CD4-positive, alpha-beta T cell (primary cell): ENCODE measurements at places on chromosomes 16 and 17.

GRCh38 chr16:69443927-69444631, 19.7 kb downstream of the CYB5B start:
- no peaks in the 10 kb centered on the region for H3K27me3 ChIP-seq
- peak overlapping the region; percentile 73 for H3K27ac ChIP-seq
- DNase-seq, result peak; percentile 18
- H3K36me3 ChIP-seq, result peaks cover 23% of the 10 kb centered on the region
- H3K4me3 ChIP-seq, result peak overlapping the region; percentile 32
- peaks cover 23% of the 10 kb centered on the region for H3K4me1 ChIP-seq

DNA sequence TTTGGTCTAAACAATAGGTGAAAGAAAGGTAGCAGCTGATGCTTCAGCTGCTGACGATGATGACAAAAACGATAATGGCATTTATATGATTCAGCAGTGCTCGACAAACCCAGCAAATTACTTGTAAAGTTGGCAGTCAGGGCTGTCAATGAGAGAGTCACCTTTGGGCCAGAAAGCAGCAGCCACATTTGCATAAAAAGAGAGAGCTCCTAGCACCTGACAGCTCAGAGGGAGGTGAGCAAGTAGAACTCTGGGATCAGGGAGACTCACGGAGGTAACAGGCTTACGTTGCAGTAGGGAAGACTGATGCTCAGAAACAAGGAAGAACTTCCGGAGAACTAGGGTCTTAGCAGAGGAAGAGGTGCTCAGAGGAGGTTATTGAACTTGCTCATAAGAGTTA, 291.9 kb upstream of the ZFHX3 start:
- H3K27ac ChIP-seq, result no peak overlapping the region
- no peaks in the 10 kb centered on the region for H3K36me3 ChIP-seq
- no peaks in the 10 kb centered on the region for H3K4me1 ChIP-seq

- H3K36me3 ChIP-seq, result no peaks in the 10 kb centered on the region
- H3K27me3 ChIP-seq, result no peaks in the 10 kb centered on the region
- DNase-seq, result no peak
- H3K27ac ChIP-seq, result no peak overlapping the region
- no peaks in the 10 kb centered on the region for H3K4me1 ChIP-seq
- no peak overlapping the region for H3K4me3 ChIP-seq
Observed at GRCh38 chr17:58960068-58960467, 146.6 kb downstream of the TRIM37 start.

GRCh38 chr16:83266848-83267553, 540.8 kb upstream of the HSBP1 start:
- no peaks in the 10 kb centered on the region for H3K27me3 ChIP-seq
- no peak overlapping the region for H3K27ac ChIP-seq
- DNase-seq, result no peak

DNA sequence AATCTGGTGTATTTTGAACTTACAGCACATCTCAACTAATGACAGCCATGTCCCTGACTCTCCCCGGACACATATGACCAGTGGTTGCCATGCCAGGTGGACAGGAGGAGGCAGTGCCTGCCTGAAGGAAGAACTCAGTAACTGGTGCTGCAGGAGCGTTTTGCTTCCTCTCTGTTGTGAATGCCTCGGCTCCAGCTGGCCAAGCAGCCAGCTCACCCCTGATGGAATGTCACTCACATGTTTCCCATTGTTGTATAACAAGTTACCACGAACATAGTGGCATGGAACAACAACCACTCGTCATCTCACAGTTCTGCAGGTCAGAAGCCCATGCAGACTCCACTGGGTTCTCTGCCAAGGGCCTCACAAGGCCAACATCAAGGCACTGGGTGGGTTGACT, 20.1 kb upstream of the IRF8 start:
- H3K4me1 ChIP-seq, result no peaks in the 10 kb centered on the region
- no peak for DNase-seq
- no peak overlapping the region for H3K27ac ChIP-seq
- no peaks in the 10 kb centered on the region for H3K27me3 ChIP-seq

DNA sequence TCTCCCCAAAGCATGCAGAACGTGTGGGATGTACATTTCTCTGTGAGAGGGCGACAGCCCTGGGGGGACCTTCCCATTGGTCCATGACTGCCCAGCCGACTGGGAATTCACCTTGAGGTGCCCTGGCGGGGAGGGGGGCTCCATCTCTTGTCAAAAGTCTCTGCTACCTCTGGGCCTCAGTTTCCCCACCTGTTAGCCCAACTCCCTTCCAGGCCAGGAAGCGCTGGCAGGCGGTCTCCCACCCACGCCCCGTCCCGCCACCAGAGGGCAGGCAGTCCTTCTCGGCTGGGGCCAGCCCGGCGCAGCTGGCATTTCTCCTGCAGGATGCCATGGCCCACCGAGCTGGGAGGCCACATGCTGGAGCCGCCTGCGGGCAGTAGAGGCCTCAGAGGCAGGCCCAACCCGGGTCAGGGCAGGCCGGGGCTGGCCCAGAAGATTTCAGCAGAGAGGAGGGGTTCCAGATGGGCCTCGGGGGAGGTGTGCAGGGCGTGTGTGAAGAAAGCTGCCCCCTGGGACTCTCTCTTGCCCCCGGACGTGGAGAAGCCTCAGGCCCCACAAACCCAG, 16.6 kb downstream of the CD7 start:
- peak overlapping the region; percentile 5 for H3K4me3 ChIP-seq
- H3K4me1 ChIP-seq, result peaks cover 96% of the 10 kb centered on the region
- no peaks in the 10 kb centered on the region for H3K36me3 ChIP-seq
- peak overlapping the region; percentile 70 for H3K27ac ChIP-seq

GRCh38 chr16:22267764-22268163, 29.4 kb upstream of the POLR3E start:
- H3K4me1 ChIP-seq, result peaks cover 21% of the 10 kb centered on the region
- no peaks in the 10 kb centered on the region for H3K27me3 ChIP-seq
- H3K36me3 ChIP-seq, result peaks cover 16% of the 10 kb centered on the region

GRCh38 chr16:72066747-72067146, 3.7 kb downstream of the HPR start:
- H3K4me3 ChIP-seq, result no peak overlapping the region
- H3K36me3 ChIP-seq, result no peaks in the 10 kb centered on the region
- H3K27me3 ChIP-seq, result no peaks in the 10 kb centered on the region
- H3K4me1 ChIP-seq, result no peaks in the 10 kb centered on the region
- H3K27ac ChIP-seq, result no peak overlapping the region

DNA sequence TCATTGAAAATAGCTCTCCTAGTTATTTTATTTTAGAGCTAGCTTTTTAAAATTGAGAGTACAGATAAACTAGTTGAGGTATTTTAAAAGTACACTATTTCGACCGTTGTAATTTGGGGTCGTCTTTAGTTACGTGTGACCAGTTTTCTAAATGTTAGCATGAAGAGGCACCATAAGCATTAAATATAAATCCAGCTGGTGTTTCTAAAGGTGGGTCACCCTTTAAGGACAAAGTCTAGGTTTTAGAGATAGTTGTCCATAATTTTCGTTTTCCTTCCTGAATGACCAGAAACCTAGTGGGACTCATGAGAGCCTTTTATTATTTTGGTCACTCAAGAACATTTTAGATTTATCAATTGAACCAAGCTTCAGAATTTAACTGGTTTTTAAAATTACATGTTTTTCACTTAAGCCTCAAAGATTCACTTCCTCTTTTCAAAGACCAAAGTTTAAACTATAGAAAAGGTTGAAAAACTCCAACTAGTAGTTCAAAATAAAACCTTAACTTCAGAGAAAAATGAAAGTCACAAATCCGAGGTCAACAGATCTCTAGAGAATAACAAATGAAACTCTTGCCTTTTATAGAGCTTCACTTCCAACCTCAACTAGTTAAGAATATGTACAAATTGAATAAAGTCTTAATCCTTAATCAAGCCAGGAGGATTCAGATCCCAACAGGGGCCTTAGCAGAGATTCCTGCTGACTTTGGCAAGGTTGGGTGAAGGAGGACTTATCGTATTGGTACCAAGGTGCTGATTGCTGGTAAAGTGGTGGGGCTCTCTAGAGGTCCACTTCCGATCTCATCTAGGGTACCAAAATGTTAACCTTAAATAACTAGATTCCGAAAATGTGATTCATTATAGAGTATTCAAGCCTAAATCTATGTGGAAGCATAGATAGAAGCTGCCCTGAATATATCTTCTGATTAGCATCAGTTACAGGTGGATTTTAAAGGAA, 32.5 kb downstream of the PHKB start:
- H3K27me3 ChIP-seq, result no peaks in the 10 kb centered on the region
- peak overlapping the region; percentile 31 for H3K27ac ChIP-seq
- no peak overlapping the region for H3K4me3 ChIP-seq
- H3K4me1 ChIP-seq, result peaks cover 12% of the 10 kb centered on the region

- H3K27me3 ChIP-seq, result no peaks in the 10 kb centered on the region
- H3K27ac ChIP-seq, result no peak overlapping the region
- no peak overlapping the region for H3K4me3 ChIP-seq
- DNase-seq, result no peak
- H3K36me3 ChIP-seq, result no peaks in the 10 kb centered on the region
Observed at GRCh38 chr17:9968881-9969280, 63.8 kb upstream of the RCVRN start.

DNA sequence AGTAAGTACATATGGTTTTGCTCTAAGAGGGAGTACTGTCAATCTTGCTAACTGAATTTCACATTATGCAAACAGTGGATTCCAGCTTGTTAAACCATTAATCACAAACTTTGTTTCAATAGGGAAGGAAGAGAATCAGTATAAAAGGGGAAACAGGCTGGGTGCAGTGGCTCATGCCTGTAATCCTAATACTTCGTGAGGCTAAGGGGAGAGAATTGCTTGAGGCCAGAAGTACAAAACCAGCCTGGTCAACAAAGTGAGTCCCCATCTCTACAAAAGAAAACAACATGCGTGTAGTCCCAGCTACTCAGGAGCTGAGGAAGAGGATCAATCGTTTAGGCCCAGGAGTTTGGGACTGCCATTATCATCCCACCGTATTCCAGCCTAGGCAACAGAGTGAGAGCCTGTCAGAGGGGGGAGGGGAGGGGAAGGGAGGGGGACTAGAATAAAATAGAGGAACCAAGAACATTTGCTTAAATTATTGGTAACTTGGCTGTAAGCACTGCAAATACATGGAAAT, 65.7 kb downstream of the FBXL20 start:
- H3K27me3 ChIP-seq, result no peaks in the 10 kb centered on the region
- peak; percentile 5 for DNase-seq
- peaks cover 10% of the 10 kb centered on the region for H3K36me3 ChIP-seq
- H3K27ac ChIP-seq, result no peak overlapping the region

DNA sequence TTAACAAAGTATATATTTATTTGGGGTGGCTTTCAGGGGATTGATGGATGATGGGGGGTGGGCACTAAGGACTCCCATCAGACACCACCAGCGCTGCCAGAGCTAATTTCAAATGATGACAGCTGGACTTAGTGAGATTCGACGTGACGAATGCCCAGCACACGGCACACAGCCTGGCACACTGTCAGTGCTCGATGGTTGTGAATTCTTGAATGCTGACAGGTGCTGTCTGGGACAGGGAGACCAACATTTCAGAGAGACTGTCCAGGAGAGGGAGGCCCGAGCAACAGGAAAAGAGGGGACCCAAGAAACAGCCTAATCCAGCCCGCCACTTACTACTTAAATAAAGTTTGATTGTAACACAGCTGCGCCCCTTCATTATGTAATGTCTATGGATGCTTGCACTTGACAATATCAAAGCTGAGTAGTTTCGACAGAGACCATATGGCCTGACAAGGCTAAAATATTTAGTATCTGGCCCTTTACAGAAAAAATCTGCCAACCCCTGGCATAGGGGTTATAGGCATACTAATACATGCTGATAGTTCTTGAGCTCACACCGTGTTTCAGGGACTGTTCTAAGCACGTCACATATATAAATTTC, 6.2 kb upstream of the MPRIP start:
- no peaks in the 10 kb centered on the region for H3K27me3 ChIP-seq
- H3K4me1 ChIP-seq, result peaks cover 1% of the 10 kb centered on the region
- no peak for DNase-seq
- no peak overlapping the region for H3K27ac ChIP-seq
- no peak overlapping the region for H3K4me3 ChIP-seq

GRCh38 chr17:63910096-63910495, 962 bp downstream of the CSHL1 start:
- no peaks in the 10 kb centered on the region for H3K36me3 ChIP-seq
- H3K27ac ChIP-seq, result no peak overlapping the region
- peaks cover 9% of the 10 kb centered on the region for H3K4me1 ChIP-seq

- no peaks in the 10 kb centered on the region for H3K27me3 ChIP-seq
- H3K4me3 ChIP-seq, result no peak overlapping the region
- peaks cover 75% of the 10 kb centered on the region for H3K36me3 ChIP-seq
- peaks cover 5% of the 10 kb centered on the region for H3K4me1 ChIP-seq
- no peak overlapping the region for H3K27ac ChIP-seq
Observed at GRCh38 chr17:80393241-80393890, 21.6 kb upstream of the ENDOV start.

DNA sequence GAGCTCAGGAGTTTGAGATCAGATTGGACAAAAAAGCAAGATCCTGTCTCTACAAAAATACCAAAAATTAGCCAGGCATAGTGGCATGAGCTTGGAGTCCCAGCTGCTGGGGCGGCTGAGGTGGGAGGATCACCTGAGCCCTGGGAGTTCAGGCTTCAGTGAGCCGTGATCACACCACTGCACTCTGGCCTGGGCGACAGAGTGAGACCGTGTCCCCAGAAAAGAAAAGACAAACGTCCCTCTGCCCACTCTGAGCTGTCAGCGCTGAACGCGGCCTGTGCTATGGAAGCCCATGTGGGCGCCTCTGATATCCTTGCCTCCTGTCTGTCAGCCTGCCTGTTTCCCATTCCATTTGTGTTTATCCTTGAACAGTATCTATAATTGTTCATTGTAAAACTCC, 50.7 kb downstream of the FOXK2 start:
- no peaks in the 10 kb centered on the region for H3K4me1 ChIP-seq
- no peak for DNase-seq

- H3K4me3 ChIP-seq, result no peak overlapping the region
- H3K4me1 ChIP-seq, result peaks cover 31% of the 10 kb centered on the region
- no peak overlapping the region for H3K27ac ChIP-seq
- no peaks in the 10 kb centered on the region for H3K36me3 ChIP-seq
Observed at GRCh38 chr16:85301231-85301630, 189.0 kb upstream of the CIBAR2 start.

- no peak overlapping the region for H3K27ac ChIP-seq
- peaks cover 29% of the 10 kb centered on the region for H3K36me3 ChIP-seq
- H3K27me3 ChIP-seq, result no peaks in the 10 kb centered on the region
- no peak overlapping the region for H3K4me3 ChIP-seq
- peaks cover 7% of the 10 kb centered on the region for H3K4me1 ChIP-seq
Observed at GRCh38 chr17:74234486-74234885, 21.1 kb downstream of the TTYH2 start.

- no peaks in the 10 kb centered on the region for H3K36me3 ChIP-seq
- H3K4me3 ChIP-seq, result no peak overlapping the region
- DNase-seq, result peak; percentile 24
- H3K27ac ChIP-seq, result no peak overlapping the region
Observed at GRCh38 chr17:79981661-79982101, 54.0 kb downstream of the TBC1D16 start.

- H3K27ac ChIP-seq, result no peak overlapping the region
- H3K36me3 ChIP-seq, result no peaks in the 10 kb centered on the region
- no peaks in the 10 kb centered on the region for H3K27me3 ChIP-seq
Observed at GRCh38 chr16:78642621-78643285, 543.3 kb downstream of the WWOX start.

GRCh38 chr17:28763804-28764266, 20.0 kb downstream of the TRAF4 start:
- H3K4me1 ChIP-seq, result no peaks in the 10 kb centered on the region
- peak; percentile 76 for DNase-seq
- peaks cover 49% of the 10 kb centered on the region for H3K36me3 ChIP-seq
- H3K27me3 ChIP-seq, result no peaks in the 10 kb centered on the region
- no peak overlapping the region for H3K4me3 ChIP-seq

GRCh38 chr17:43952724-43953666, 745 bp downstream of the PYY start:
- peaks cover 46% of the 10 kb centered on the region for H3K27me3 ChIP-seq
- H3K4me1 ChIP-seq, result peaks cover 11% of the 10 kb centered on the region
- no peak for DNase-seq
- no peak overlapping the region for H3K4me3 ChIP-seq

- H3K36me3 ChIP-seq, result no peaks in the 10 kb centered on the region
- H3K27ac ChIP-seq, result no peak overlapping the region
- no peak for DNase-seq
- H3K4me1 ChIP-seq, result peaks cover 27% of the 10 kb centered on the region
Observed at GRCh38 chr17:74433421-74434121, 1.7 kb downstream of the GPRC5C start.
